ENCODE measurements at places on chromosomes 6 and 20.

- no peaks in the 10 kb centered on the region for H3K27me3 ChIP-seq
- H3K4me3 ChIP-seq, result no peak overlapping the region
- H3K4me1 ChIP-seq, result no peaks in the 10 kb centered on the region
- no peak for DNase-seq
These were observed 36.2 kb upstream of the PLCB1 start for GRCh38 chr20:8095648-8096572.

DNA sequence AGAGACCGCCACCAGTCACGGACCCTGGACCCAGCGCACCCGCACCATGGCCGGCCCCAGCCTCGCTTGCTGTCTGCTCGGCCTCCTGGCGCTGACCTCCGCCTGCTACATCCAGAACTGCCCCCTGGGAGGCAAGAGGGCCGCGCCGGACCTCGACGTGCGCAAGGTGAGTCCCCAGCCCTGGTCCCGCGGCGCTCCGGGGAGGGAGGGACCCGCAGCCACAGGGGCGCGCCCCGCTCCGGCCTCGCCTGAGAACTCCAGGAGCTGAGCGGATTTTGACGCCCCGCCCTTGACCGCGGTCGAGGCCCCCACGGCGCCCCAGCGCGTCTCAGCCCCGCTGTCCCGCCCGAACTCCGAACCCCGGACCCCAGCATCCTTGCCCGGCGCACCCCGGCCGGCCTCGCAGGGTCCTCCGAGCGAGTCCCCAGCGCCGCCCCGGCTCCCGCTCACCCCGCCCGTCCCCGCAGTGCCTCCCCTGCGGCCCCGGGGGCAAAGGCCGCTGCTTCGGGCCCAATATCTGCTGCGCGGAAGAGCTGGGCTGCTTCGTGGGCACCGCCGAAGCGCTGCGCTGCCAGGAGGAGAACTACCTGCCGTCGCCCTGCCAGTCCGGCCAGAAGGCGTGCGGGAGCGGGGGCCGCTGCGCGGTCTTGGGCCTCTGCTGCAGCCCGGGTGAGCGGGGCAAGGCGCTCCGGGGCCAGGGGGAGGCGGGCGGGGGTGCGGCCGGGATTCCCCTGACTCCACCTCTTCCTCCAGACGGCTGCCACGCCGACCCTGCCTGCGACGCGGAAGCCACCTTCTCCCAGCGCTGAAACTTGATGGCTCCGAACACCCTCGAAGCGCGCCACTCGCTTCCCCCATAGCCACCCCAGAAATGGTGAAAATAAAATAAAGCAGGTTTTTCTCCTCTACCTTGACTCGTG, at the start of gene OXT:
Gene OXT, plus strand, starts transcription at position 11 of the 920 bp plus-strand sequence. Its CDS starts 36 bp downstream, at position 47.
- peak within 1 kb of the TSS; percentile 56 for H3K4me3 ChIP-seq
- DNase-seq, result no peak
- peaks cover 6% of the 10 kb centered on the region for H3K4me1 ChIP-seq
- peaks cover 32% of the 10 kb centered on the region for H3K27me3 ChIP-seq
- H3K27ac ChIP-seq, result peak within 1 kb of the TSS; percentile 78
- no peaks in the 10 kb centered on the region for H3K36me3 ChIP-seq

DNA sequence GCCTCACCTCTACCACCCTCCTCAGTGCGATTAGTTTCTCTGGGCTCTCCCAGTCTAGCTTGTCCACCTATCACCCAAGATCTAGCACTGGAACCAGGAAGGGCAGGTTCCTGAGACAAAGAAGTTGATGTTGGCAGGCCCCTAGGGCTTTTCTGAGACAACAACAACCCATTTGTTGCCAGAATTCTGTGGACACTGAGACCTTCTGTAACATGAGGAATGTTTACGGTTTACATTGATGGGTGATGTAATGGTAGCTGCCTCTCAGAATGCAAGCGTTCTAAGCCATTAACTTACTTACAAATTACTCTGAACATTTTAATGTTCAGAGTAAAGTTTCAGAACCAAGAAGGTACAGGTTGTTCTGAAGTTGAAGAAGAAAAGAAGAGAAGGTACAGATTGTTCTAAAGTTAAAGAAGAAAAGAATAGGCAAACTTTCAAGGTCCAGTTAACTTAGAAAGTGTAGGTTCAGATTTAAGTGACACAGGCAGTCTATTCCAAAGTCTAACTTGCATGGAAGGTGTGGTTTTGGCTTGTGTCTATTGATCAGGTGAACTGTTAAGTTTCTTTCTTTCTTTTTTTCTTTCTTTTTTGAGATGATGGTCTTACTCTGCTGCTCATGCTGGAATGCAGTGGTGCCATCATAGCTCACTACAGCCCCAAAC, 3.7 kb upstream of the MED23 start:
- H3K27ac ChIP-seq, result no peak overlapping the region
- no peaks in the 10 kb centered on the region for H3K36me3 ChIP-seq
- peaks cover 9% of the 10 kb centered on the region for H3K4me1 ChIP-seq
- H3K27me3 ChIP-seq, result peaks cover 3% of the 10 kb centered on the region

DNA sequence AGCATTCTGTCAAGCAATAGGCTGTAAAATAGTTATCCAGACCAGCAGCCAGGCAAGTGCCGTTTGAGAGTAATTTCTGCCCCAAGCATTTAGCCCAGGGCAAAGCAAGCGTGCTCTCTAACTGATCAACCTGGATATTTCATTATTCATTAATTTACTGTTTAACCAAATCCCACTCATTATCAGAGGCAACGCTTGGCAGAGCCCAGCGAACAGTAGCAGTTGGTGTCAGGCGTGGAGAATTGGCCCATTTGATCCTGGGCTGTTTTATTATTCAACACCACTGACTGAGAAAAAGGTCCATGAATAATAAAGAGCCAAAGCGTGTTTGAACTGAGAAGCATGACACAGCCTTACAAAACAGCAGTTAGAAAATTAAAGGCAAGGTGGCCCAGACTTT, 35.3 kb downstream of the TFAP2B start:
- H3K36me3 ChIP-seq, result no peaks in the 10 kb centered on the region
- H3K4me1 ChIP-seq, result peaks cover 5% of the 10 kb centered on the region
- peaks cover 82% of the 10 kb centered on the region for H3K27me3 ChIP-seq
- no peak overlapping the region for H3K4me3 ChIP-seq
- DNase-seq, result no peak

GRCh38 chr20:33680686-33681085, 5.5 kb downstream of the E2F1 start:
- no peak overlapping the region for H3K27ac ChIP-seq
- peaks cover 8% of the 10 kb centered on the region for H3K4me1 ChIP-seq
- no peak overlapping the region for H3K4me3 ChIP-seq
- no peaks in the 10 kb centered on the region for H3K27me3 ChIP-seq
- H3K36me3 ChIP-seq, result peaks cover 9% of the 10 kb centered on the region

GRCh38 chr6:44772838-44773237, 385.3 kb downstream of the CDC5L start:
- no peaks in the 10 kb centered on the region for H3K36me3 ChIP-seq
- H3K4me3 ChIP-seq, result no peak overlapping the region
- no peak for DNase-seq
- no peaks in the 10 kb centered on the region for H3K4me1 ChIP-seq

DNA sequence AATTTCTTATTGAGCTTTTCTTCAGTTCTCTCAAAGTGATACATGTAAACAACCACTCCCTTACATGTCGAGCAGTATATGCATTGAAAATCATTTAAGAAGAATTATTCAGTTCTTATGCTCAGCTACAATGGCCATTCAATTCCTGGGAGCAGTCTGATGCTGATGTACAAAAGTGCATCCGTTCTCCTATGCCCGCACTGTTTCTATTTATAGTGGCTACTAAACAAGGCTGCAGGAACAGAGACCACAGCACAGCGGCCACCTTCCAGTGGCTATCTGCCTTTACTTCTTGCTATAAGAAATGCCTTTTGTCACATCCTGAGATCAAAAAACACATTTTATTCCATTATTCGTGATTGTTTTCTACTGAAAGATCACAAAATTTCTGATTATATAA, 82.2 kb downstream of the FHL5 start:
- no peaks in the 10 kb centered on the region for H3K36me3 ChIP-seq
- DNase-seq, result no peak
- no peaks in the 10 kb centered on the region for H3K27me3 ChIP-seq
- H3K4me1 ChIP-seq, result no peaks in the 10 kb centered on the region

DNA sequence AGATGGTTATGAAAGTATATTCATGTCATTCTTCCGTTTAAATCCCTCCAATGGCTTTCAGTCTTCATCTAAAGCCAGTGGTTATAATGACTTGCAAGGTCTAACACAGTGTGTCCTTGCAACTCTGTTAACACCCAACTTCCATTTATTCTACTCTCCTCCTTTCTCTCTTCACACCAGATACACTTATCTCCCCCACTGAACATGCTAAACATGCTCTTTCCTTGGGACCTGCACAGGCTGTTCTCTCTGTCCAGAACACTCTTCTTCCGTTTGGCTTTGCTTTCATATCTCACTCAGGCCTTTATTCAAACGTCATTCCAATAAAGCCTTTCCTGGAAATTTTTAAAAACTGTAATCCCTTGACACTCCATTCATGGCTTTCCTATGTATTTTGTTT, 91.5 kb downstream of the EPHA7 start:
- H3K4me1 ChIP-seq, result no peaks in the 10 kb centered on the region
- H3K4me3 ChIP-seq, result no peak overlapping the region
- no peak overlapping the region for H3K27ac ChIP-seq
- no peak for DNase-seq
- H3K36me3 ChIP-seq, result peaks cover under 1% of the 10 kb centered on the region

- no peak overlapping the region for H3K27ac ChIP-seq
- no peaks in the 10 kb centered on the region for H3K36me3 ChIP-seq
- DNase-seq, result no peak
These were observed 27.7 kb upstream of the CARMIL1 start for GRCh38 chr6:25251426-25251825.

DNA sequence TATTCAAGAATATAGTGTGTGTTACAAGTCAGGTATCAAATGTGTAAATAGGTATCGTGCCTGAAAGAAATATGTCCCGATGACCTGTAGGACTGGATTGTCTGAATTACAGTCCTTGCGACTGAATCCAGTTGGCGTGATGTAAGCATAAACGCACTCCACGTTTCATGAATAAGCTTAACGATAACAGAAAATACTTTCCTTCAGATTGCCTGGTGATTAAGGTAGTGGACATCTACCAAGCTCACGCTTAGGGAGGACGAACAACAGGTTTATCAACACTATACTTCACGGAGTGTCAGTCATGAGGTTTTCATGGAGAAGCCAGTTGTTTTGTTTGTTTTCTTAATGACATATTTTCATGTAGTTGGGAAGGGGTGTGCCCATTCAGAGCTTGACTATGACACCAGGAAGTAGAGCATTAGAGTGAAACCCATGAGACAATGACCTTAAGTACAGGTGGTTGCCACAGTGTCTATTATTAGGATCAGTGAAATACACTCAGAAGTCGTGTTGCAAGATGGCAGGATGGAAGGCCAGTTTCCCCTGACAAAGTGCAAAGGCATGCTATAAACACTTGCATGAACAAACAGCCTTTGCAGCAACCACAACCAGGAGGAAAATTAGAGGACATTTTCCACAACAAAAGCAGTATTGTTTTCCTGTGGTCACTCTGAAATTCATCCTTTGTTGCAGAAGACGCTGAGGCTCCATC, 305.8 kb upstream of the PRDM1 start:
- no peak overlapping the region for H3K27ac ChIP-seq
- no peak overlapping the region for H3K4me3 ChIP-seq
- no peak for DNase-seq
- no peaks in the 10 kb centered on the region for H3K36me3 ChIP-seq

DNA sequence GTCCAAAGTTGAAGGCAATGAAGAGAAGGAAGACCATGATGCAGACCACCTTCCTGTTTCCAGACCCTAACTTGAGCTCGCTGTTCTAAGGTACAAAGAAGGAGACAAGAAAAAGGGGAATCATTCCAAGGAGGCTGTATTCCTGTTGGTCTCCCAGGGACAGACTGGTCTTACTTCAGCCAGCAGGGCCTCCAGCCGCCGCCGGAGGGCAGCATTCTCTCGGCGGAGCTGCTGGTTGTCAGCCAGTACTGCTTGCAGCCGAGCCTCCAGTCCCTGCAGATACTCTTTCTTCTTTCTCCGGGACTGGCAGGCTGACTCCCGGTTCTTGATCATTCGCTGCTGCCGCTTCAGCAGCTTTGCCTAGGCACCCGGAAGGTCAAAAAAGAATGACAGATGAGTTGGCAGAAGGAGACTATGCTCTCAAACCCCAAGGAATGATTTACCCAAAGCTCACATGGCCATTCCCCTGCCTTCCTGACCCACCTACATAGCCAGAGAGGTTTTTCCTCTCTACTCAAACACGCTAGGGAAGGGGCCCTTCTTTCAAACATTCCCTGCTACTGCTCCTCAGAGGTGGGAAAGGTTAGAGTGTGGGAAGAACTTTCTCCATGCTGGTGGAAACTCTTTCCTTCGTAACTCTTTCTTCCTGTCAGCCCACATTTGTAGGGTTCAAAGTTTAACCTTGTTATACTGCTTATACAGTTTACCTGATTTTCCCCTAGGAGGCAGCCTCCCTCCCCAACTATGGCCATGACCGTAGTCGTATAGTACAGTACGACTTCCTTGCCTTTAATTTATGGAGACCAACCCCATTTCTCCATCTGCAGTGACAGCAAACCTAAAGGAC, 9.0 kb downstream of the ATF6B start:
- H3K36me3 ChIP-seq, result peaks cover 36% of the 10 kb centered on the region
- H3K27ac ChIP-seq, result peak overlapping the region; percentile 91
- peak; percentile 75 for DNase-seq
- H3K4me3 ChIP-seq, result no peak overlapping the region
- H3K27me3 ChIP-seq, result no peaks in the 10 kb centered on the region

DNA sequence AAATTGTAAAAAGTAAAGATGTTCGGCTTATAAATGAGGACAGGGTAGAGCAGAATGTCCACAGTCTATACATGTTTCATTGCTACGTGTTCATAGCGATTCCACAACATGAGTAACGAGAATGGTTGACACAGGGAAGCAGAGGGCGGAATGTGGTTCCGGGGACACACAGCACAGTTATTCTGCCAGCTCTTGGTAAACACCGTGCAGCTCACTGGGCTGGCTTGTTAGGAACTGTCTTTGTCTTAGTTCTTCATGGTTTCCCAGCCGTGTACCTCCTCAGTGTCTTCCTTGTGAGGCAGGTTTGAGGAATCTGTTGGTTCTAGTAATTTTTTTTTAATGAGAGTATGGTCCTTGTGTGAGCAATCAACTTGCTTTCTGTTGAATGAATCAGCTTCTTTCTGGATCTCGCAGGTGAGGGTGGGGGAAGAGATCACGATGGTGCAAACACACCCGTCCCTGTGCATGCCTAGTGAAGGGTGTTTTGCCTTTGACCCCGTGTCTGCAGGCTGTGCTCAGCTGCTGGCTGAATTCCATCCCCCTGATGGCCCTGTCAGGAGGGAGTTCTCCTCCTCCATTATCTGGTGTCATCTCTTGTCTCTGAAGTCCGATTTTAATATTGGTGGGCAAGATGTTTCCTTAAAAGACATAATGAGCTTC, 168.2 kb downstream of the SMOC2 start:
- no peak overlapping the region for H3K4me3 ChIP-seq
- H3K27ac ChIP-seq, result peak overlapping the region; percentile 14
- H3K36me3 ChIP-seq, result no peaks in the 10 kb centered on the region
- no peaks in the 10 kb centered on the region for H3K27me3 ChIP-seq
- peaks cover 21% of the 10 kb centered on the region for H3K4me1 ChIP-seq

DNA sequence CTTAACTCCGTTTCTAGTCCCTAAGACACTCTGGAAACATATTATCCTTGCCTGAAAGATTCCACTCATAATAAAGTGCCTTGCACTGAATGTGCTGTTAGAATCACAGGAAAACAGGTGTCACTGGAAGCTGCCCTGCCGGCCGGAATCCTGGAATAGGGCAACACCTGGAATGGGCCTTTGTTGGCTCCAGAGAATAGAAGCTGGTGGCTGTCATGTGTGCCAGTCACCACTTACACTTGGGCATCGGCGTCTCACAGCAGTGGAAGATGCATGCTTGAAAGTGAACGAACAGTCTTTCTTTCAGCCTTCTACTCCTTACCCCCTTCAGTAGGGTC, 90.8 kb upstream of the AFDN start:
- H3K36me3 ChIP-seq, result peaks cover 7% of the 10 kb centered on the region
- no peak for DNase-seq
- peaks cover 20% of the 10 kb centered on the region for H3K4me1 ChIP-seq

Data from progenitor cell of endocrine pancreas (in vitro differentiated cells).